HFFc6 (cell line): ENCODE measurements at places on chromosomes 2 and 18. TPM values are rescaled to one million over a fixed set of nuclear protein-coding genes. Genes with fewer than 3 reads are reported as not detected.

DNA sequence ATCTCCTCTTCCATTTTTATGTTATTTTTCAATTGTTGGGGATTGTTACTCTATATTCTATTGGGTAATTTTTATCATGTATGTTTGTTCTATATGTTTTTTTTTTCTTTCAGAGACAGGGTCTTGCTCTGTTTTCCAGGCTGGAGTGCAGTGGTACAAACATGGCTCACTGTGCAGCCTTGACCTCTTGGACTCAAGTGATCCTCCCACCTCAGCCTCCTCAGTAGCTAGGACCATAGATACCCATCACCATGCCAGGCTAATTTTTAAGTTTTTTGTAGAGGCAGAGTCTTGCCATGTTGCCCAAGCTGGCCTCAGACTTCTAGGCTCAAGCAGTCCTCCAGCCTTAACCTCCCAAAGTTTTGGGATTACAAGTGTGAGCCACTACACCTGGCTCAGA is 88.7 kb downstream of the TTC27 start:
- no peak overlapping the region for H3K4me3 ChIP-seq
- peaks cover 31% of the 10 kb centered on the region for H3K36me3 ChIP-seq
- H3K4me1 ChIP-seq: peaks cover 39% of the 10 kb centered on the region
- H3K27ac ChIP-seq: no peak overlapping the region
- no peaks in the 10 kb centered on the region; the same call in 1 of the 2 replicates for H3K27me3 ChIP-seq

The PER2 gene
- 4.4 to 5.2 TPM (median 4.6 TPM) in 3 replicates for total RNA-seq

GRCh38 chr2:127740665-127741288 is 39.5 kb downstream of the SFT2D3 start:
- peaks cover 48% of the 10 kb centered on the region for H3K36me3 ChIP-seq
- no peaks in the 10 kb centered on the region for H3K27me3 ChIP-seq
- H3K27ac ChIP-seq: no peak overlapping the region
- no peak overlapping the region for H3K4me3 ChIP-seq

GRCh38 chr2:227657199-227657845 is 9.3 kb upstream of the SCYGR5 start:
- peaks cover 8% of the 10 kb centered on the region; the same call in 1 of the 2 replicates for H3K27me3 ChIP-seq
- H3K36me3 ChIP-seq: no peaks in the 10 kb centered on the region
- H3K27ac ChIP-seq: no peak overlapping the region
- H3K4me1 ChIP-seq: peaks cover 31% of the 10 kb centered on the region
- no peak for DNase-seq

The SLC19A3 gene
- not detected in 3 replicates for total RNA-seq

The MDH1B gene
- total RNA-seq: 0.07 to 0.48 TPM (median 0.29 TPM) in 3 replicates

DNA sequence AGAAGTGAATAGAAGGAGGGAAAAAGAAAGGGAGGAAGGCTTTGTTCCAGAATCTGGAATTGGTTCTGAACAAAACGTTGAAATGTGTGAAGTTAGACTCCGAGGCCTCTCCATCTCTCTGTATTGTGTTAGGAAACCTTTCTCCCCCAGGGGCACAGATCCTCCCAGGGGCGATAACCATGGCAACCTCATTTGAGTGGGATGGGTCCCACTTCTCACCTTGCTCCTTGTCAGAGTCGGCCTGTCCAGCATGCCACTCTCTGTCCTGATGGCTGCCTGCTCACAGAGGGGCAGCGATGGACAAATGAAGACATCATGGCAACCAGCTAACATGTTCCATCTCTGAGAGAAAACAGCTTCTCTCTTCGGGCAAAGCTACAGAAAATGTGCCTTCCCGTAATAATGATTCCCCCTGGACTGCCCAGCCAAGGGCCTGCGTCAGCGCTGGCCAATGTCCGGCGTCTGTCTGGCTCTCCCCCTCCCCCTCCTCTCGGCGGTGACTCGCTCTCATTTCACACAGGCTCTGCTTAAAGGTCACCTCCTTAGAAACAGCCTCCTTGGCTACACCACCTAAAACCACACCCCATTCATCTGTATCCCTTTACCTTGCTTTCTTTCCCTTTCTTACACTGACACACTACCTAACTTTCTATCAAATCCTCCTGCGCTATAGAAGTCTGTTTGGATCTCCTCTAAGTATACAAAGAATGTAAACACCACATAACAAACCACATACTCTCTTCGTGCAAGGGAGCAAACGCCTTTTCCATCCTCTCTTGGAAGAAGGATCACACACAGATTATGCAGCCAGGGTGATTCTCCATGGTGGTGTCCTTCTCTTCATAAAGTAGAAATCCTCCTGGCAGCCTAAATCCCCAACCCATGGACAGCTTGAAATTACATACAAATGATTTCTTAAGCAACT is 32.1 kb upstream of the TTC39C start:
- no peaks in the 10 kb centered on the region for H3K36me3 ChIP-seq
- DNase-seq: peak; percentile 60
- H3K27me3 ChIP-seq: peaks cover 3% of the 10 kb centered on the region
- H3K27ac ChIP-seq: peak overlapping the region; percentile 77

DNA sequence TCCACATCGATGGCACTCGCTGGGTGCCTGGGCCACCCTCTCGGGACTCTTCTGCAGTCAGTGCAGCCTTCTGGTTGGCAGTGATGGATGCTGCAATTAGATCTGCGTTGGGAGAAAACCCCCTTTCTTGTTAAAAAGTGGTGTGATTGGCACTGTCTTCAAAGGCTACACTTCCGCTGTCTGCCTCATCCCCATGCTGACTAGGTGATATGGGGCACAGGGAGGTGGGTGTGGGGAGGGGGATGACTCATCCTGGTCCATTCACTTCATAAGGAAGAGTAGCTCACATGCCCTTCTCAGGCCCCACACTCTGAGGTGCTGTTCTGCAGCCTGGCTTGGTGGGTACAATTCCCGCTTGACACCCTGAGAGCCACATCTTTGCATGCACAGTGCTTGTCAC is 77.4 kb downstream of the THNSL2 start:
- no peak overlapping the region for H3K27ac ChIP-seq
- no peaks in the 10 kb centered on the region for H3K36me3 ChIP-seq
- no peaks in the 10 kb centered on the region for H3K4me1 ChIP-seq
- no peak for DNase-seq
- H3K27me3 ChIP-seq: no peaks in the 10 kb centered on the region; the same call in 1 of the 2 replicates

DNA sequence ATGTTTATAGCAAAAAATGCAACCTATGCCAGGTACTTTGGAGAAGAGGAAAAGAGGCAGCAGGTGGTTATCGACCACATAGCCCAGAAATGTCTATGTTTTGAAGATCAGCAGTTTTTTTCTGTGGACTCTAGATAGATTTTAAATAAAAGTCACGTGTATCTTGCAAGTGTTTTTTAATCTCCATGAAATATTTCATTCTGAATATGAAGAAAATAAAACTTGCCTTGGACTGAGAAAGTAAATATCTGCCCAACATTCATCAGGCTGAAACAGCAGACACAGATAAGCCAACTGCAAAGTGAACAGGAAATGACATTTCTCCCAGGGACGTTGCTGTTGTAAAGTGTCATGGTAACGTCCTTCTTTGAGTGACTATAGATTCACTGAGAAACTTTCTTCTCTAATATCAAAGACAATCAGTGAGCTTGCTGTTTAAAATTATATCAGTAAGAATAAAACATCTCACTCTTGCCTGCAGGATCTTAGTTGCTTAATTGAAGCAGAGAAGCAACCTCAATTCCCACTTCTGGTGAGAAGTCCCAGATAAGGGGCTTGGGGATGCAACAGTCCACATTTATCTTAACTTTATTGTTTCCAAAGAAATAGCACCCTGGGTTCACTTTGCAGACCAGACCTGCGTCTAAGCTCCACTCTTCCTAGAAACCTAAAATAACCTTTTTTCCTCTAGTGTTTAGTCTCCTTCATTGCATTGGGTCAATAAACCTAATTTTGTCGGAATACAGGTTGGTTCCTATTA is 6.3 kb downstream of the MYOM1 start:
- H3K4me3 ChIP-seq: no peak overlapping the region
- no peaks in the 10 kb centered on the region for H3K36me3 ChIP-seq
- H3K4me1 ChIP-seq: peaks cover 16% of the 10 kb centered on the region
- H3K27me3 ChIP-seq: peaks cover 18% of the 10 kb centered on the region
- H3K27ac ChIP-seq: no peak overlapping the region

The PDE11A gene
- total RNA-seq: 1.2 and 2.6 TPM in 2 replicates

The ANKRD30BL gene
- total RNA-seq: not detected in 3 replicates

- H3K4me3 ChIP-seq: no peak overlapping the region
- peaks cover 40% of the 10 kb centered on the region for H3K27me3 ChIP-seq
- no peak overlapping the region for H3K27ac ChIP-seq
- peaks cover 8% of the 10 kb centered on the region; the same call in 1 of the 2 replicates for H3K4me1 ChIP-seq
- H3K36me3 ChIP-seq: no peaks in the 10 kb centered on the region
Measured at GRCh38 chr18:46411867-46412690, 244.9 kb downstream of the LOXHD1 start.

DNA sequence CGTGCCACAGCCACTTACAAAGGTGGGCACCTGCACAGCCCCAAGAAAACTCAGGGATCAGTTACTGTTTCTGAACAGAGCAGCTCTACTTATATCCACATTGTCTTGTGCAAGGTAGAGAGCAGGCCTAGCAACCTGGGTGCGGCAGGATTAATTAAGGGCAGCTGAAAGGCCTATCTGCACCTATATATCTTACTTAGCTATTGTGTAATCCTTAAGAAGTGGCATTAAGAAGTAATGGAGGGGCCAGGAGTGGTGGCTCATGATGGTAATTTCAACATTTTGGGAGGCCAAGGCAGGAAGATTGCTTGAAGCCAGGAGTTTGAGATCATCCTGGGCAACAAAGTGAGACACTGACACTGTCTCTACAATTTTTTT is 12.8 kb upstream of the ARL5A start:
- H3K4me3 ChIP-seq: no peak overlapping the region
- no peaks in the 10 kb centered on the region for H3K36me3 ChIP-seq
- H3K27ac ChIP-seq: no peak overlapping the region
- no peaks in the 10 kb centered on the region for H3K4me1 ChIP-seq
- no peak for DNase-seq
- H3K27me3 ChIP-seq: peaks cover 9% of the 10 kb centered on the region

DNA sequence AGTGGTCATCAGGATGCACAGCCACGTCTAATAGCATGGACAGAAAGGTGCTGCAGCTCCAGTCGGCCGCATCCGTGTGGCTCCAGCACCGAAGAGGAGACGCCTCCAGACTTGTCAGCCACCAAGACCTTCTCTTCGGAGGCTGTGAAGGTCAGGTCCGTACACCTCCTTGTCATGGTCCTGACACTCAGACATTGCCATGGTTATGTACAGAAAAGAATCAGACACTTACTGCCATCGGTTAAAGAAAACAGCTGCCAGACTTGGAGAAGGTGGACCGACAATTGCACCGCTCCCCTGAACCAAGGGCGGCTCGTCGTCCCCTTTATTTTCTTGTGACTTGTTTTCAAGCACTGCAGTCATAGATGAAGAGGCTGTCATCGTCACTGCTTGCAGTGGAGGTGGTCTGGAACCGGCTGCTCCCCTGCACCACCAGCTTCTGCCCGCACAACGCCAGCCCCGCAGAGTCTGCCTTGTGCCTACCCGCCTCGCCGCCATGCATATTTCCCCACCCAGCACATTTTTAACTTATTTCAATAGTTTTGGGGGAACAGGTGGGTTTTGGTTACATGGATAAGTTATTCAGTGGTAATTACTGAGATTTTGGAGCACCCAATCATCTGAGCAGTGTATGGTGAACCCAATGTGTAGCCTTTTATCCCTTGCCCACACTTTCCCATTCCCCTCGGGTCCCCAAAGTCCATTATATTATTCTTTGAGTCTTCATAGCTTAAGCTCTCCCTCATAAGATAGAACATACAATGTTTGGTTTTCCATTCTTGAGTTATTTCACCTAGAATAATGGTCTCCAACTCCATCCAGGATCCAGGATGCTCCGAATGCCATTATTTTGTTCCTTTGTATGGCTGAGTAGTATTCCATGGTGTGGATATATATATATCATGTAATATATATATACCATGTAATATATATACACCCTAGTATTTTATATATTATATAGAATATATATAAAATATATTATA is 18.1 kb downstream of the FBXO48 start:
- H3K27me3 ChIP-seq: peaks cover 7% of the 10 kb centered on the region
- H3K4me3 ChIP-seq: no peak overlapping the region
- no peaks in the 10 kb centered on the region for H3K36me3 ChIP-seq
